ENCODE measurements at places on chromosomes 12 and 14.

DNA sequence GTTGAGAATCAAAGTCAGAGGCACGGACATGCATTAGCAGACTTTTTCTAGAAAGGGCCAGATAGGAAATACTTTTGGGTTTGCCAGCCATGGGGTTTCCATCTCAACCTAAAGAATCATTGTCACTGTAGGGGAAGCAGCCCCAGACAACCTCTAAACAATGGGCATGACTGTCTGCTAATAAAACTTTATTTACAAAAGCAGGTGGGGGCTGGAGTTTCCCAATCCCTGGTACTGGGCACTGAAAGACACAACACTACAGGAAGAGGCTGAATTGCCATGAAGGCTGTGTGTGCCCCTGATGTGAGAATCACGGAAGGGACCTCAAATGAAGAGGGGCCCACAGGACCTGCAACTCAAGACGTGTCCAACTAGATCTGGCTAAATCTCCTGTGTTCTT, 62.0 kb upstream of the GPR68 start:
- no peak for DNase-seq

DNA sequence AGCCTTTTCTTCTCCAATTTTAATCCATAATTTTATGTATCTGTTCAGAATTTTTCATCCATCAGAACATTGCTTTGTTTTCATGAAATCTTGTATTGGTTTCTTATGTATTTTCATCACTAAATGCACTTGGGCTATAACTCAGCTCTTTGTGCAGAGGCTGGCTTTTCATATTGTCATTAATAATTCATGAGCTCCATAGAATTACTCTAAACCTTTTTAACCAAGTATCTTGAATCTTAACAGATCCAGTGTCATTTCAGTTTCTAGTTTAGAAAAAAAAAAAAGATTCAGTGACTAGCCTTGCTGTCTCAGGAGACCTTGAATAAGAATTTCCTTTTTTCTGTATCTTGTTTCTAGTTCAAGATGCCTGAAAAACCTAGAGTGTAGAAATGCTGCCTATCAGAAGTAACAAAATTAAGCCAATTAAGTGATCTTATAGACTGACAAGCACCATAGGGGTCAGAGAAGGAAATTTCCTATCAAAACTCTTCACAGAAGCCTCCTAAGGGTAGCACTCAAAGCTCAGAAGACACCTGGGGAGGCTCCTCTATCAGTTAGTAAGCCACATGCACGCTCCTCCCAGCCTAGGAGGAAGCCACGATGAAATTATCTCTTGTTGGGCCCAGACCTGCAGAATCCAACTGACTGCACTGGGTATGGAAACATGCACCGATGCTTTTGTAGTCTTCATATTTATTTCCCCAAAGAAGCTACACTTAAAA, 163.4 kb downstream of the KICS2 start:
- DNase-seq = no peak

- DNase-seq = no peak
Observed at GRCh38 chr12:123752046-123752445, 10.1 kb upstream of the DNAH10 start.

DNA sequence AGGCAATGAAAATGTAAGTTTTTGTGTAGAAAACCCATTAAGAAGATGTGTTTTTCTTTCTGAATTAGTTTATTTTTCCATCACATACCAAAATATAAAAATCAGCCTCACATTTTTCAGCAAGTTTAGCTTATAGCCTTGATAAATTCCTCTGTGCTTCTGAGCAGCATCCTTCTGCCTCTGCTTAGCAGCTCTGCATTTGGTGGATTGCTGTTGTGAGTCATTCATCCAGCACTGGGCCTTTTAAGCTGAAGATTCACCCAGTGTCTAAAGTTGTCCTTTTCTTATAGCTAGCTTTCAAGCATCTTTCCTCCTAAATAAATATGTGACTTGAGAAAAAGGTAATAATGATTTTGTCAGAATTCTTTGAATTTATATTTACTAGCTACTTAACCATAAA, 206.1 kb downstream of the PCNX1 start:
- DNase-seq = no peak

- peak; percentile 3 for DNase-seq
Observed at GRCh38 chr12:83818881-83819280, 1093.7 kb downstream of the SLC6A15 start.

GRCh38 chr14:92646952-92647796, 101.3 kb downstream of the LGMN start:
- no peak for DNase-seq

- no peak for DNase-seq
Observed at GRCh38 chr12:62129291-62129690, 130.9 kb upstream of the USP15 start.

DNA sequence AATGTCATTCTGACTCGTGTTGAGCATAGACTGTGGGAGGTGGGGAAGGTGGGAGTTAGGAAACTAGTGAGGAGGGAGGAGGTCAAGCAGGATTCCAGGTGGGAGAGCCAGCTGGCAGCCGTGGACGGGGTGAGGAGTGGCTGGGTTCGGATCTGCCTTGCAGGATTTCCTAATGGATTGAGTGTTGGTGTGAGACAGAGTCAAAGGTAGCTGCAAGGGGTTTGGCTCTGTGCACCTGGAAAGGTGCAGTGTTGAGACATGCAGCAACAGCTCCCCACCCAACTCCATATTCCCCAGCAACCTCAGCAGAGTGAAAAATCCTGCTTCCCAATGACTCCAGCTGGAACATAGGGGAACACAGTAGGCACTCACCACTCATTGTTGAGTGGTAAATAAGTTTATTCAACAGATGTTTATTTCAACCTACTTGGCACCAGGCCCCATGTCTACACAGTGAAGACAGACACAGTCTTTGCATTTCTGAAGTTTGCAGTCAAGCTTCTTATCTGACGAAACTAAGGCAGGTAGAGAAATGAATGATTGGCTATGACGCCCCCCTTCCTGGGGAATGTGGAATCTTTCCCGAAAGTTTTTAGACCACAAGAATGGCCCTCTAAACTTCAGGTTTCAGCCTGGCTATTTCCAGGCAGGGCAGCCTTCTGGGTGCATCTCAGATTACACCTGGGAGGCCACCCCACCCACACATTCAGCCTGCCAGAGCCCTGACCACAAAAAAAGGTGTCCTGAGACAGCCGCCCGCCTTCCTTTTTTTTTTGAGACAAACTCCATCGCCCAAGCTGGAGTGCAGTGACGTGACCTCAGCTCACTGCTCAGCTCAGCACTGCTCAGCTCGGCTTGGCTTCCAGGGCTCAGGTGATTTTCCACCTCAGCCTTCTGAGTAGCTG, 37.9 kb upstream of the PLEKHG6 start:
- DNase-seq = peak; percentile 39

- DNase-seq = no peak
Observed at GRCh38 chr14:31954991-31955390, 122.1 kb upstream of the ARHGAP5 start.

GRCh38 chr12:459430-460258, at the start of gene B4GALNT3:
TSS of gene B4GALNT3 (plus strand) at chr12:459939. CDS start at chr12:460377, 438 bp downstream.
- DNase-seq = peak; percentile 14

DNA sequence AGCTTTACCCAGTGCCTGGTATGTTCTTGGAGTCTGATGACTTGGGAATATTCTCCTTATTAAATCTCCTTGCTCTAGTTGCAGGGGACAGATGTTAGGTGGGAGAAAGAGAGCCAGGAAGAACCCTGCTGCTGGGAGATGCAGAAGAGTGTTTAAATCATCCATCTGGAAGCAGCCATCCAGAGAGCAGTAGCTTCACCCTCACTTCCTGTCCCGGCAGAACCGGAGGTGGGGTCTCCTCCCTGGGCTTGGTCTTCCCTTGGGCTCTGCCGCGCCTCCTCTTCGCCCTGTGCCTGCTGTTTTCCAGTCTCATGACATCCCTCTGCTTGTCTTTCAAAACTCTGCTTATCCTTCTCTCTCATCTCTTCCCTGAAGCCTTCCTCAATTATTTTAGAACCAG, 15.5 kb downstream of the B4GALNT3 start:
- DNase-seq = no peak

- no peak for DNase-seq
Observed at GRCh38 chr12:89736995-89737394, 28.4 kb upstream of the ATP2B1 start.

DNA sequence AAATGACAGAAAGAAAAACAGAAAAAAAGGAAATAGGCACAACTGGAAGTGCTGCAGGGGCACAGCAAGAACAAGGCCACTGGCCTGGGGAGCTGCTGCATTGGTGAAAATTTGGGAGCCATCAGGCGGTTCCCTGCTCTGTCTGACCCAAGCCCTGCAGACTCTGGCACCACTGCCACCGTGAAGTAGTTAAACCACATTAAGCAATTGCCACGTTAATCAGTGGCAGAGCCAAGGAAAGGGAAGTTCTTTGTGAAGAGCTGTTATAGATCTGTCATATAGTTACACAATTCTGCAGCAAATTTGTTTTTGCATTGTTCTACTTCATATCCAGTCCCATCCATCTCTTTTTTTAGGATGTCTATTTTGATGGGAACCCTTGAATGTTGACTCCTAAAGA, 915.3 kb downstream of the FSCB start:
- no peak for DNase-seq

- no peak for DNase-seq
Observed at GRCh38 chr14:94612580-94613554, 676 bp downstream of the SERPINA3 start.

- no peak for DNase-seq
Observed at GRCh38 chr14:99758121-99758821, 34.9 kb upstream of the EML1 start.

- DNase-seq = no peak
Observed at GRCh38 chr12:89678225-89678624, 30.4 kb downstream of the ATP2B1 start.

DNA sequence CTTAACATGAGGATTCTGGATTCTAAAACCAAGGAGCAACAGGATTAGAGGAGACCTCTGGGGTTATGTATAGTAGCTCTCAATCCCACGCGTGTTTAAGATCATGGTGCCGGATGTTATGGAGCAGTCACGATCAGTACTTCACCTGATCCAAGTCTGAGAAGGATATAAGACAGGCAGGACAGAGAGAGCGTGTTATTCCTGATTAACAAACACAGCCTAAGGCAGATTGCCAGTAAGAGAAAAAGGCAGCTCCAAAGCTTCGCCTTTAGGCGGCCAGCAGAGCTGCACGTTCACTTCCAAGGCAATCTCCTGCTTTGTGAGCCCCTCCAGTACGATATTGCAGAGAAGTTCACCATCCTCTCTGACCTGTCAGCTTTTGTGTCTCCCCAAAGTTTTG, 5.5 kb downstream of the SETD3 start:
- no peak for DNase-seq

DNA sequence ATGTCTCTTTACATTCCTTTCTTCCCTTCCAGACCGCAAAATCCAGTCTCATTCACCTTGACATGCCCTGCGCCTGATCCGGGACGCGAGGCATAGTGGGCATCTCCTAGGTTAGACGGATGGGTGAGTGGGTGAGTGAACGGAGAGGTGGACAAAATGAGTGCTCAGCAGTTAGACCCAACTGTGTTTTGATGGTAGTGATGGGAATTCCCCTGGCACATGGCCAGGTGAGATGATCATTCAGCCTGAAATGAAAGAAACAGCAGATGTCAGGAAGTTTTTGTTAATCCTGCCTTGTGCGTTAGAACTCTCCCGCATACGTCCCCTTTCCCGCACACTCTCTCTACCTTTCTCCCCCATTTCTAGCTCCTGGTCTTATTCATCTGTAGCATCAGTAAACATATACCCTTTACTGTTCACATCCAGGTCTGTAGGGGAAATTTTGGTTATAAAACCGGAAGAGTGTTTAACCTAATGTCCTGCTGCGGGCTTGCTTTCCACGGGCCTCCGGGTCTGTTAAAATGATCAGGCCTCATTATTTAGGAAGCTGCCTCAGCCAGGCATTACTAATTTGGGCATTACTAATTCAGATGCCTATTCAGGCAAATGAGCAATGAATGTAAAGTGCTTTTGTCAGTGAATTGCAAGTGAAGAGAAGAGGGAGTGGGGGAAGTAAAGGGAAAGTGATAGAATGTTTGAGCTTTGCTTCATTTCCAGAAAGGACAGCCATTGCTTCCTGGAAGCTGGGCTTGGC, 172.8 kb downstream of the ETV6 start:
- peak; percentile 85 for DNase-seq

DNA sequence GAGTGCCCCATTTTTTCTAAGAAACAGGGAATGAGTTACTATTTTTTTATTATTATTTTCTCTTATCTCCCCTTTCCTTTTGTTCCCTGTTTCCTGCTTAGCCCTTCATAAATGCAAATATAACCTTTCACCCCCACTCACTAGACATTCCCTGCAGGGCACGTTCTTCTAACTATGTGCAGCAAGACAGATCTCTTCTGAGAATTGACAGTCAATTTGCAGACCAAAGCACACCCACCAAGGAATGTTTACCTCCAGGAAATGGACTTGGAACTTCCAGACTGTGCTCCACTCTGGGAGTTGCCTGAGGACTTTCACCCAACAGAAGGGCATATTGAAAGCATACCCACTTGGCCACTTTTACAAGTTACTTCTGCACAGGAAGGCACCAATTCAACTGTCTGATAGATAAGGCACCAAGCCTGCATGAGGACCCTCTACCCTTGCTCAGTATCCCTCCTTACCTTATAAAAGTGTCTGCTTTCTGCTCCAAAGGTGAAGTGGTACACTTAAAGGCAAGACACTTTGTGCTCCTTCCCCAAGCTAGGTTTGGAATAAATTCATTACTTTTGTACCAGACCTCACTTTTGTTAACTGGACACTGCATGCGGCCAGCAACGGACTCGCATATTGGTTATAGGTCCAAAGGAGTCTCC, 6.5 kb downstream of the TAS2R19 start:
- DNase-seq = no peak

DNA sequence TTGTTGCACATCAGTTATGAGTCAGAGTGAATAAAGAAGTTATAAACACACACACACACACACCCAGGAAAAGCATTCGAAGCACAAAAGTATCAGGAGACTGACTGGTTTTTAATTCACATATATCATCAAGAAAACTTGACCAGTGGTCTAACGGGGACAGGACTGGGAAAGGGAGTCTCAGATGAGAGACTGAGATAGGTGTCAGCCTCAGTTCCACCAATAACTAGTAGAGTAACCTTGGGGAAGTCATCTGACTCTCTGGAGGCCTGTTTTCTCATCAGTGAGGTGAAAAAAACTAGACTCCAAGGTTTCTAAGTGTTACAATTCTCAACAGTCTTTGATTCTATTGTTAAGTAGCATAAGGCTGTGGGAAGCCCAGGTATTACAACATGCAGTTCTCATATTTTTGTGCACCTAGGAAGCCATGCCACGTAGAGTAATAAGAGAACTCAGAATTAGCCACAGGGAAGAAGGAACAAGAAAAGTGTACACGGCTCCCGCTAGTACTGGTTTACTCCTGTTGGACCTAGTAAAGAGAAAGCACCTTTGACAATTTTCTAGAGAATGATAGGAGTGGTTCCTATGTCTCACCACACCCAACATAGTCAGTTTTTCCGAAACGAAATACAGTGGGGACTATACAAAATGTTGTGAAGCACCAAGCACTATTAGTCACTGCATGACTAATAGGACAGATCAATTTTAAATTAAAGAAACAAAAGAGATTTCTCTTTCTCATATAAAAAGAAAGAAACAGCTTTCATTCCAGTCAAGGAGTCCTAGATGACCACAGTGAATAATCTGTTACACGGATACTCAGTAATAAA, 5.0 kb downstream of the PPTC7 start:
- DNase-seq = peak; percentile 81

GRCh38 chr14:89264196-89264800, 152.7 kb downstream of the FOXN3 start:
- DNase-seq = peak; percentile 12

GRCh38 chr12:107458163-107458562, 227.4 kb upstream of the PWP1 start:
- no peak for DNase-seq

All from GM12865 (cell line).